PC-9 (cell line): ENCODE measurements at places on chromosomes 4 and X. TPM values are rescaled to one million over a fixed set of nuclear protein-coding genes. Genes with fewer than 3 reads are reported as not detected.

The MAGEB2 gene
- not detected in 2 replicates for total RNA-seq

The DDX53 gene
- total RNA-seq: not detected in 2 replicates

The TMEM192 gene
- total RNA-seq: 11.5 and 16.8 TPM in 2 replicates

The MEPE gene
- total RNA-seq: not detected in 2 replicates

The PUDP gene
- total RNA-seq: 22.6 and 24.9 TPM in 2 replicates

The CYSLTR1 gene
- total RNA-seq: not detected in 2 replicates

The NPY2R gene
- not detected in 2 replicates for total RNA-seq

The AREG gene
- 4.5 and 6.4 TPM in 2 replicates for total RNA-seq

The PITX2 gene
- total RNA-seq: 0.48 and 1.6 TPM in 2 replicates

The MSX1 gene
- total RNA-seq: not detected in 2 replicates

The PNMA5 gene
- not detected in 2 replicates for total RNA-seq

- DNase-seq: no peak
Measured at GRCh38 chr4:152264106-152264505, 271.8 kb downstream of the FBXW7 start.

DNA sequence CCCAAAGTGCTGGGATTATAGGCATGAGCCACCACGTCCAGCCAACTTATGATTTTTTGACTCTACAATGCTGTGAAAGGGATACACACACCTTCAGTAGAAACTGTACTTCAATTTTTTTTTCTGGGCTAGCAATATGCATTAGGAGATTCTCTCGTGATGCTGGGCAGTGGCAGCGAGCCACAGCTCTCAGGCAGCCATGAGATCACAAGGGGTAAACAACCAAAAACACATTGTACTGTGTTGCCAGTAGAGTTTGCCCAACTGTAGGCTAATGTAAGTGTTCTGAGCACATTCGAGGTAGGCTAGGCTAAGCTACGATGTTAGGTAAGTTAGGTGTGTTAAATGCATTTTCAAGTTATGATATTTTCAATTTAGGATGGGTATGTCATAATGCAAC is 25.7 kb downstream of the RAB33A start:
- DNase-seq: no peak

DNA sequence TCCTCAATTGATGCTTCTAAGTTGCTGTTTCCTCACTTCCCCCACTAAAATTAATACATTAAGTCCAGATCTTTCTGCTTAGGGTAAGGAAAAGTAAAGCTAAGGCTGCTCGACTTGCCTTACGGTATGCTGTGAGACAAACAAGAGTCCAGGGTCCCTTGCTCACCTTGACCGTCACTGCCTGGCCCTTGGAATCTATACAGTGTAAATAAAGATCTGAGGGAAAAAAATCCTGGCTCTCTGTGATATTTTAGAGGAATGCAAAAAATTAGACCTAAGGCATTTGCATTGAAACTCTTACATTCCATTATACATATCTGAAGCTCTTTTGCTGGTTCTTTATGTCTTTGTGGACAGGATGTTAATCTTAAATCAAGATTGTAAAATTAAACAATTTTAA is 129.6 kb upstream of the HCCS start:
- DNase-seq: no peak

DNA sequence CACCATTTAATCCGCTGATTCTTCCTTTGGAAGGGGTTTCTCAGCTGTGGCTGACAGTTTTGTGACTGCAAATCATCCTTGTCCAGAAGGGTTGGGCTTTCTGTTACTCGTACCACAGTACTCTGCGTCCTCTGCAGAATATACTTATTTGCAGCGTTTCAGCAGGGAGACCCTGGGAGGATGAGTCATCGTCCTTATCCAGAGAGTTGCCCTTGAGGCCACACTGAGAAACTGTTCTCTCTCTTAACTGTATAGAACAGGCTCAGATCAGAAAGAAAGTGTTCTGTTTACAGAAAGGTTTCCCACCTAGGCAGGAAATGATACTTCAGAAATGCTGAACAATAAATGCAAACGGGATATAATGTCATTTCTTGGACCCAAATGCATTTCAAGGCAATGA is 47.8 kb upstream of the DDX53 start:
- DNase-seq: no peak

- DNase-seq: peak; percentile 80
Measured at GRCh38 chr4:142817442-142817841, 28.7 kb downstream of the INPP4B start.

- no peak for DNase-seq
Measured at GRCh38 chr4:46684041-46684440, 225.0 kb downstream of the COX7B2 start.

GRCh38 chr4:61224573-61224972 is 24.4 kb downstream of the ADGRL3 start:
- no peak for DNase-seq

GRCh38 chr4:25129917-25130316 is 30.3 kb downstream of the SEPSECS start:
- no peak for DNase-seq

DNA sequence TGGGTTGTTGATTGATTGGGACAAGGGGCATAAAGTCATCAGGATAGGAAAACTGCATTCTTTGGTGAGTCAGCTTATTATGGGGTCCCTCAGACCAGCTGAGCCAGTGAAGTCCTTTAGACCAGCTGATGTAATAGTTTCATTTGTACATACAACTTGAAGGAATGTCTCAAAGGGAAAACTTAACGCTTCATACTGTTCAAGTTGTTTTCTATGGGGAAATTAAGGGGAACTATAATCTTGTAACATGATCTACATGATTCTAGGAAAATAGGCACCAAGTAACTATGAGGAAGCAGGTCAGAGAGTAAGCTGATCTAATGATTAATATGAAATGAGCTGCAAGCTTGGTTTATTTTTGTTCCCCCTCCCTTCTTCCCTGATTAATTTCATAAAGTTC is 175.1 kb upstream of the GRID2 start:
- no peak for DNase-seq

GRCh38 chrX:86148024-86148511 is at the start of gene DACH2:
Gene DACH2, plus strand, starts transcription at chrX:86148451.
- no peak for DNase-seq

GRCh38 chrX:9598344-9598743 is 133.5 kb downstream of the TBL1X start:
- DNase-seq: no peak

GRCh38 chr4:10183462-10183861 is 66.9 kb upstream of the WDR1 start:
- DNase-seq: no peak

GRCh38 chr4:150852216-150852615 is 162.9 kb downstream of the LRBA start:
- DNase-seq: no peak

- DNase-seq: no peak
Measured at GRCh38 chr4:32073542-32073941, 1353.4 kb downstream of the PCDH7 start.
